ENCODE measurements at places on chromosomes 2 and 18.

DNA sequence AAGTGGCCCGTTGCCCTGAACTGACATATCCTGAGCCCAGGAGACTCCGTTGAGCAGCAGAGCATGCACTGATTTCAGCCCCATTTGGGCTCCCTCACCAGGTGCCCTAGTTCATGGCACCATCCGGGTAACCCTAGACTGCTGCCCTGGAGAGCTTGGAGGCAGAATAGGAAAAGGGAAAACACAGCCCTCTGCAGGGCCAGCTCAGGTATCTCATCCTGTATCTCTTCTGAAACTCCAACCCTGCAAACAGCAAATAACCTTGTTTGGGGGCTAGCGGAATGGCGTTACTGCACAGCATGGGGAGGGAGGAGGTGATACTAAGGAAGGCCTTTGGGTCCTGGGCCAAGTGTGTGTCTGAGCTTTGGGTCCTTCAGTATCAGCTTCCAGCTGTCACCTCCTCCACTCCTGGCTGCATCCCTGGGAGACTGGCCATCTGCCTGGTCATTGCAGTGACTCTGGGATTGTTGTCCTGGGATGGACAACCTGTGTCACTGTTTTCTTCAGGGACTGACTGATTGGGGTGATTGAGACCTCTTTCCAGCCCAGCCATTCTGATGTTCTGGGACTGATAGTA is 233.8 kb upstream of the SKOR2 start:
- DNase-seq, result no peak

- DNase-seq, result no peak
These were observed 22.5 kb upstream of the NDUFV2 start for GRCh38 chr18:9079818-9080528.

- DNase-seq, result no peak
These were observed at the start of gene VAMP8 for GRCh38 chr2:85577386-85578242. Gene VAMP8, plus strand, starts transcription at chr2:85577586. Its CDS starts 61 bp downstream, at chr2:85577647.

DNA sequence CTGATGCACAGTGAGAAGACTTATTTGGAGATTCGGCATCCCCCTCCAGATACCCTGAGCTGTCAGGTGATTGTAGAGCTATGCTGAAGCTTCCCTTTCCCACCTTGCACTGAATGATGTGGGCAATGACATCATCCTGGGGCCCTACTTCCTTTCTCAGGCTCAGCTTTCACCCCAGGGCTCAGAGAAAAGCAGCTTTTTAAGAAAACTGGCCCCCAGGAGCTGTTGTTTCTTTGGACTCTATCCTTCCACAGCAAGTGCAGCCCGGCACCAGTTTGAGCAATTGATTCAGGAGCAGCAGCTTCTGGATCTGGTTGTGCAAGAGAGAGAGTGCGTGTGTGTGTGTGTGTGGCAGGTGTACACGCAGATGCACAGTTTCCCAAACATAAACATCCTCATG is 251.3 kb downstream of the ANAPC1 start:
- no peak for DNase-seq

DNA sequence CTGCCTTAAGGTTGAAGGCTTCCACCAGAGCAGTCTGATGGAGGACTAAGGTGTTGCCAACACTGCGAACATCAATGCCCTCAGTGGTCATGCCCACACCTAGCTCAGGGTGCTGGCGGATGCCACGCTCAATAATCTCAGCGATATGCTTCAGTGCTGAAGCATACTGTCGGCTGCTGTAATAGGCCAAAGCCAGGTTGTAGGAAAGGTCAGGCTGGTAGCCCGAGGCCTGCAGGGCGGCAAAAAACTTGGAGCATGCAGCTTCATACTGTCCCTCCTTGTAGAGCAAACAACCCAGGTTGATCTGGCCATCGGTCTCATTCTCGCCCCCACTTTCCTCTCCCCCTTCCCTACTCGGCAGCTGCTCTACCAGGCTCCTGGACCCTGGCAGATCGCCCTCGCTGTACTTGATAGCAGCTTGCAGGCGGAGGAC is 159.4 kb downstream of the AGPS start:
- DNase-seq, result no peak

DNA sequence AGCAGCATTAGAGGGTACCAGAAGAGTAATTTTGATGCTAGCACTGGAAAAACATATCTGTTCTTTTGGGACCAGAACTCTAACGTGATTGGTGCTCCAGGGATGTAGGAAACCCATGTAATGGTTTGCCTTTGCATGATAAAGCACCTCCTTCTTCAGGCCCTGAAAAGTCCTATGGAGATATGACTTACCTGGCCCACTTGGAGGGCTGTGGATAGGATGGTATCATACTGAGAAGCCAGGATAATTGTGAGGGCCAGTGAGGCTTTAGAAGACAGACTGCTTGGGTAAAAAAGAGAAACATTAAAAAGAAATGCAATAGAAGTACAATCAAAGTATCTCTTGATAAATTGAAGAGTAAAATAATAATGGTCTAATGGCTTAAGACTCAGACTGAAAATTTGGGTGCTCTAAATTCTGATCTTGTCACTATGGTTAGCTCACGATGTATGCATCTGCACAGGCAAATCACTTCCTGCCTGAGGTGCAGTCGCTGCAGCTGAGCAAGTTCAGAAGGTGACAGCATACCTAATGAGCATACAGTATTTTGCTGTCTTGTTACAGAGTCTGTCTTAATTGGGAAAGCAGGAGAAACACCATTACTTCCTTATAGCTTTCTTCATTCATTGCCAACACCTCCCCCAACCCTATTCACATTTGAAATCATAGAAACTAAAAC is 371.5 kb downstream of the NUP35 start:
- DNase-seq, result no peak

DNA sequence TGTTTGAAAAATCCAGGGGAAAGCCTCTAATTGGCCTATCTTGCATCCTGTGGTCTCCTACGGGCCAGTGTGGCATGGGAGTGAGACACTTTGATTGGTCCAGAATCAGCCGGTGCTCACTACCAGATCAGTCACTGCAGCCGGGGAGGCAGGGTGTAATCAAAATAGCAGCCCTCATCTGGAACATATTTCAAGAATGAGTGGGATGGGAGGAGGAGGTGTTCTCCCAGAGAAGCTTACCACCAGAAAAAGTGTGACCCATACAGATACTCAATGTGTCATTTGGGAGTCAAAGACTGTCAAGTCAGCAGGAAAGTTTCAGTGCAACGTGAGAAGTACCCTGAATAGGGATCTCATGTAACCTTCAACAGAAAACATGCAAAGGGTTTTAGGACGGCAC is 393.9 kb upstream of the SLC14A2 start:
- peak; percentile 39 for DNase-seq

- DNase-seq, result peak; percentile 13
These were observed 53.6 kb upstream of the ITGA6 start for GRCh38 chr2:172373766-172374165.

DNA sequence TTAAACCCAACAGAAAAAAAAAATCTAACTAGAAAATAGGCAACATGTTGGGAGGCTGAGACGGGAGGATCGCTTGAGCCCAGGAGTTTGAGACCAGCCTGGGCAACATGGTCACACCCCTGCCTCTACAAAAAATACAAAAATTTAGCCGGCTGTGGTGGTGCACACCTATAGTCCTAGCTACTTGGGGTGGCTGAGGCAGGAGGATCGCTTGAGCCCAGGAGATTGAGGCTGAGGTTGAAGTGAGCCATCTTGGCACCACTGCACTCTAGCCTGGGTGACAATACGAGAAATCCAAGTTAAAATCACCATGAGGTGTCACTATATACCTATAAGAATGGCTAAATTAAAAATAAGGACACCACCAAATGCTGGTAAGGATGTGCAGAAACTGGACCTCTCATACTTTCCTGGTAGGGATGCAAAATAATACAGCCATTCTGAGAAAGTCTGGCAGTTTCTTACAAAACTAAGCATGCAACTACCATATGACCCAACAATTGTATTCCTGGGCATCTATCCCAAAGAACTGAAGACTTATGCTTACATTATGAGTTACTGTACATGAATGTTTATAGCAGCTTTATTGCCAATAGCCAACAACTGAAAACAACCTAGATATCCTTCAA is 2.2 kb downstream of the SEPTIN10 start:
- peak; percentile 69 for DNase-seq

GRCh38 chr2:226031647-226032501 is 632.4 kb downstream of the NYAP2 start:
- DNase-seq, result no peak

DNA sequence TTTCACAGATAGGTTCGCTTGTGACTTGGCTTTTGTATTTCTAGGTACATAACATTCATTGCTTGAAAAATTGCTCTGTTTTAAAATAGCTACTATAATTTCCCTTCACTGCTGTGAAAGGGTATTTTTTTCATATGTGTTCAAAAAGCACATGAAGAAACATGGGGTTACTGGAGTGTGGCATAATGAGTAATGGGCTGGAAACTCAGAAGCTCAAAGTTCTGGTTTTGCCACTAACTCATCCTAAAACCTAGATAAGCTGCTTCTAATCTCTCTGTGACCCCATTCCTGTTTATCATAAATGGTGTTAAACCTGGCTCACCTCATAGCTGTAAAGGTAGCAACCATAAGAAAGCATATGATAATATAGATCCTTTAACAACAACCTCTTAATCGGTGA is 319.3 kb downstream of the PTPRM start:
- no peak for DNase-seq

DNA sequence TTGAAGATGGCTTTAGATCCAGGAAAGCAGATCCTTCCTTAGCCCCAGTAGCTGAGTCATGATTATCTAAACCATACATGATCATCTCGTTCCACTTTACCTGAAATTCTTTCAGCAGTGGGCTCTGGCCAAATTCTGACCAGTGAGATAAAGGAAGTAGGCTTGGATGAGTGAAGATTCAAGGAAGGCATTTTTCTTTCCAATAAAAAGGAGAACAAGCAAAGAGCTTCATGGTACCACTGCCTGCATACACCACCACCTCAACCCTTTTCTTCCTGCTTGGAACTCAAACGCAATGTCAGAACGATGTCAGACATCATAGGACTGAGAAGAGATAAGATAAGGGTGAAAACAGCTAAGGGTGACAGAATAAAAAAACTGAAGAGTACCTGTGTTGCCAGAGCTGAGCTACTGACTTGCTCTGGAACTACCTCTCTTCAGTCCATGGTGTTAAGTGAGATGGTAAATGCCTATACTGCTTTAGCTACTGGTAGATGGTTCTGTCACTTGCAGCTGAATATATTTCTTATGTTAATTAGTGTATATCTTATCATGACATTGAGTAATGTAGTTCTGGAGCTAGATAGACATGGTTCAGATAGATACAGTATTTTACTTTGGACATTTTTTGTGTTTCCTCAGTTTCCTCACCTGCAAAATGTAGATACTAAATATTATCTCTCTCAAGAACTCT is 58.7 kb upstream of the ACVR1 start:
- DNase-seq, result no peak

DNA sequence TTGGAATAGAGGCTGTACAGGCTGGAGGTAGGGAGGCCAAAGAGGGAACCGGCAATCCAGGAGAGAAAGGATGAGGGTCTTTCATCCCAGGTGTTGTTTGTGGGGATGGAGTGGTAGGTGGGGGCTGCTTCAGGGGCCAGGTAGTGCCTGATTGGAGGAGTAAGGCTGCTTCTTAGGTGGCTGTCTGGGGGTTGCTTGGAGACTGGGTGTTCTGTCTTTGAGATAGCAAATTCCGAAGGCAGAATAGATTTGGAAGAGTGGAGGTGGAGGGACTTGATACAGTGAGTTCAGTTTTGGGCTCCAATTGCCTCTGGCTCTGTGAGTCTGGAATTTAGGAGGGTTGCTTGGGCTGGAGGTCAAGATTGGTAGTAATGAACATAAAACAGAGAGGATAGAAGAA is 5.9 kb downstream of the ZNF532 start:
- DNase-seq, result no peak

GRCh38 chr2:25078170-25079049 is 36.5 kb downstream of the EFR3B start:
- peak; percentile 35 for DNase-seq

DNA sequence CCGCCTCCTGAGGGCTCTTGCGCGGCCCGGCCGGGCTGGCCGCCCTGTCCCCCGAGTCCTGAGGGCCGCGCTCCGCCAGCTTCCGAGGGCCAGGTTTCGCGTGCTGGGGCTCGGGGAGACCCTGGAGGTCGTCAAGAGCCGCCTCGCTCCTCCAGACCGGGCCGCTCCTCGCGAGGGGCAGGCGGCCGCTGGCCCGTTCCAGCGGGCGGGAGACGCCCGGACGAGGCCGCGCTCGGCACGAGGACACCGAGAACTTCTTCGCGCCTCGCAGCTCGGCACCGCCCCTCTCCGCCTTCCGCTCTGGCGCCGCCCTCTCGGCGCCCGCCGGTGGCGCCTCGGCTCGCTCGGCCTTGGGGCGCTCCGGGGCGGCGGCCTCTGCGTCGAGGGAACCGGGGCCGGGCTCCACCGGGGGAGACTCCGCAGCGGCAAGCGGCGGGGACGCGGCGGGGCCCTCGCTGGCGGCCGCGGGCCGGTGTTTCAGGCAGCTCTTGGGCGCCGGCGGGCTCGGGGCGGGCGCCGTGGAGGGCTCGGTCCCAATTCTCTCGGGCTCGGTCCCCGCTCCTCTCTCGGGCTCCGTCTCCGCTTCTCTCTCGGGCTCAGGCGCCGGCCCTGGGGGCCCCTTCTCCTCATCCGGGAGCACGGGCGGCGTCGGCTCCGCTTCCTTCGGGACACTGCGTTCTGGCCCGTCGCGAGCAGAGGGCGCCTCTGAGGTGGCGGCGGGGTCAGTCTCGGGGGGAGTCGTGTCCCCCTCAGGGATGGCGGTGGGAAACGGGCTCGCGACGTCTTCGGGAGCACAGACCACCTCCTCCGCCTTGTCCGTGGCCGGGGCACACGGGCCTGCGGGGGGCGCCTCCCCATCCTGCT is 91.6 kb upstream of the MGAT4A start:
- DNase-seq, result no peak

DNA sequence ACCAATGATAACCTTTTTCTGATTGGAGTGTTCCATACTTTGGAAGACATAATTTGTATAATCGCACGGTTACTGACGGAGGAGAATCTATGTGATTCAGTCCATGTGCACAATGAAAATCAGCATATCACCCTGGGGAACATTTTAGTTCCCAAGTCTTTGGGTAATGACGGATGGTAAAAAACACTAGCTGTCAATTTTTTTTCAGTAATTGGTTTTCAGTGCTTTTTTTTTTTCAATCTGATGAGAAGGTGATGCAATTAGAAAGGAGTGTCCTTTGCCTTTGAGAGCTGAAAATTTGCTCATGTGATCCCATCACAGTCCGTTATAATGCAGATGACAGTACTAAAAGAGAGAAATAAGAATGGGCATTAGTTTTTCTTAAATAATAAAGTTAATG is 51.9 kb upstream of the THOC1 start:
- no peak for DNase-seq

DNA sequence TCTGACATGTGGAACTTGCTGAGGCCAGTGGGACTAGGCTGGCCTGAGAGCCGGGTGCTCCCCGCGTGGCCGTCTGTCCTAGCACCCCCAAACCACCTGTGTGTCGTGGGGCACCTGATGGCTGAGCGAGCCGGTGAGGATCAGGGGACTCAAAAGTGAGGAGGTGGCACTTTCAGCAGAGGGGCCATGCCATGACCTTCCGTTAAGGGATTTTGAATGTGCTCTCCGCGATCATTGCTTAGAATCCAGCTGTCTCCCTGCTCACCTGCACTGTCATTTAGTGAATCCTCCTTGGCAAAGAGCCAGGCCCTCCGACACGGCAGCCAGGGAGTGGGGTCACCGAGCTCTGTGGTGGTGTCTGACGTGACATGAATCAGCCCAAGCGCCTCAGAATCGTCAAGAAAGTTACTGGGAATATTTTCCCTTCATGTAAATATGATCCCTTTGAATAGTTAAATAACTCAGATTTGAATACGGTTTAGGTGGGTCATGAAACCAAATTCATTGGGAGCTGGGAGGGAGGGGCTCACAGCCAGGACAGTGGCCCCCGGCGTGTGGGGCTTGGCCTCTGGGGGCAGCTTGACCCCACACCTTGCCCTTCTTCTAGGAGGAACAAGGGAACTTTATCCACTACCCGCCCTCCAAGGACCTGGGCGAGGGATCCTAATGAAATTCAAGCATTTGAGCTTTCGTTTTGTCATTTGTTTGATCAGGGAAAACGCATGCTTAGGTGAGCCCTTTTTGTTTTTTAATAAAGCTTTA is 9.5 kb downstream of the NFATC1 start:
- DNase-seq, result no peak
